BJ (cell line): ENCODE measurements at places on chromosomes 1 and 21. TPM values are rescaled to one million over a fixed set of nuclear protein-coding genes. Genes with fewer than 3 reads are reported as not detected.

Gene AMY1A
- polyA plus RNA-seq, result not detected in 2 replicates

DNA sequence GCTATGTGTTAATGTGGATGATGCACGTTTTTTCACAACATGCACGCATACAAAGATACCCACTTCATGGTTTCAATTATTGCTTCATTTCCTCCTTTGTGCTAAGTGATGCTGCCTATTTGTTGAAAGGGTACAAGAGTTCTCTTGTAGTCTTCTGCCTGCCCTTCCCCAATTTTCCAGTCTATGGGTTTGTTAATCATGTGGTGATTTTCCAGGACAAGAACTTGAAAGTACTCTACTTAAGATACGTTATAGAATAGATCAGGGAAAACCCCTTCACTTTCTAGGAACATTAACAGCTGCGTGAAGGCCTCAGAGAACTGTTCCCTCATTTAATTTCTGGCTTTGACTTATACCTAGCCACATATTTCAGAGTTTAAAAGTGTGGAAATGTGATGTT is 52.1 kb upstream of the SLC44A3 start:
- no peak for DNase-seq

DNA sequence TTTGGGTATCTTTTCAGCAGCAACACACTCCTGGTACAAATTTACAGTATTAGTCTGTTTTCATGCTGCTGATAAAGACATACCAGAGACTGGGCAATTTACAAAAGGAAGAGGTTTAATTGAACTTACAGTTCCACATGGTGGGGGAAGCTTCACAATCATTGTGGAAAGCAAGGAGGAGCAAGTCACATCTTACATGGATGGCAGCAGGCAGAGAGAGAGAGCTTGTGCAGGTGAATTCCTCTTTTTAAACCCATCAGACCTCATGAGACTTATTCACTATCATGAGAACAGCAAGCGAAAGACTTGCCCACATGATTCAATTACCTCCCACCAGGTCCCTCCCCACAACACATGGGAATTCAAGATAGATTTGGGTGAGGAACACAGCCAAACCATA is 124.5 kb downstream of the TPR start:
- DNase-seq, result no peak

GRCh38 chr21:16709866-16710550 is 802.8 kb upstream of the CXADR start:
- DNase-seq, result peak; percentile 46
